ENCODE measurements at places on chromosomes 5 and 9.
A peak's percentile ranks its signal among the peaks of the same experiment; 100 is the strongest.

DNA sequence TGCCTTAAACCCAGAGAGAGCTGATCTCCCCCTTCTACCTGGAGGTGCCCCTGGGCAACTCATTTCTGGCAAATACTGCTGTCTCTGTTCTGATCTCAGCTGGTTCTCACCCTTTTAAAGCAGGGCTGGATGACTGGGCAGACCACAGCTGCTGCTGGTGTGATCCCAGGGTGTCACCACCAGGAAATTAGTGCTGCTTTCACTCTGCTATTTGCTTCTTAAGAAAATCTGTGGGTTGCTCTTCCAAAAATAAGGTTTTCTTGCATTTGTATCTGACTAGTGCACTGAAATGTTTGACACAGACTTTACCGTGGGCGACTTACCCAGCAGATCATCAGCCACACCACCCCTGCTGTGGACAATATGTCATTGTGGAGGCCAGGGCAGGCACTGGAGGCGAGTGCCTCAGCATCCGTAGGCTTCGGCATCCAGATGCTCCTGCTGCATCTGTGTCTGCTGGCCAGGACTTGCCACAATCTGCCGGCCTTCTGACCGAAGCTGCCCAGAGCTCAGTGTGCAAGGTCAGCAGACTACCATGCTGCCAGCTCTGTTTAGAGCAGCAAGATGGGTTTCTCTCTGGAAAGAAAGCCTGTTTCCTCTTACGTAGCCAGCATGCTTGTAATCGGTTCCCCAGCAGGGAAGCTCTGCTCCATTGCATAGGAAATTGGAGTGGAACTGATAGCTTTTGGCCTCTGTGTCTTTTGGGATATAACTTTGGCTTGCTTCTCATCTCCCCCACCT is 13.6 kb downstream of the ARHGAP26 start:
- peak; percentile 22 for DNase-seq

GRCh38 chr9:100219347-100219746 is 120.3 kb downstream of the INVS start:
- no peak for DNase-seq

DNA sequence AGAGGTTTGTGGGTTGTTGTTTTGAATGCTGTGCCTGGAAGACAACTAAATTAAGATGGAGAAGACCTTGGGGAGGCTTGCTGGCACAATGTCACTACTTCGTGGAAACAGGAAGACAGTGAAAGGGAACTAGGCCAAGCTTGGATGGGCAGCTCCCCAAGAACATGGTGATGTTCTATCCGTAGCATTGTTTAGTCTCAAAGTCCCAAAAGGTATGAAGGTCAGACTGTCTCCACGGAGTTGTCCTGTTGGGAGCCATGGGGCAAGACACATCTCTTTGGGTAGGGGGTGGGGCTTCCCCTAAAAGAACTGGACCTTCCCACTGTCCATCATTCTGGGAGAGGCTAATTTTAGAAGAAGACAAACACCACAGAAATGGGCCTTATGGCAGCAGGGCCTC is 140.5 kb downstream of the ENTREP1 start:
- DNase-seq = no peak

DNA sequence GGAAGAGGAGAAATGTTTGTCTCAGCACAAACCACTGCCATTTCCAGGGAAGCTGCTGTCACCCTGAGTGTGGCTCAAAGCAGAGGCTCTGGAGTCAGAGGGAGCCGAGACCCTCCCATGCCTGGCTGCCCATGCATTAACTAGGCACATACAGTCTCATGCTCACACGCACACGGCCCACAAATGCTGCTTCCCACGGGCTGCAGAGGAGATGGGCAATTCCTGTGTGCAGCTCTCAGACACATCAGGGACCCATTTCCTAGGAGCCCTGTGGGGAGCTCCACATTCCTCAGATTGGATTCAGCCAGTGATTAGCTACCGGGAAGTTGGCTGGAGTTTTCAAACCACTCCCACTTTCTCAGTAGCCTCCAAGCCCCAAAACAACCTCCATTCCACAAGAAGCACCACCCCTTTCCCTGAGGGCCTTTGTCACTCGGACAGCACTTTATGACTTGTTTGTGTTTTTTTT is 9.1 kb upstream of the PTGES start:
- DNase-seq = peak; percentile 51

- no peak for DNase-seq
Observed at GRCh38 chr5:81156732-81157131, 76.4 kb upstream of the CKMT2 start.

DNA sequence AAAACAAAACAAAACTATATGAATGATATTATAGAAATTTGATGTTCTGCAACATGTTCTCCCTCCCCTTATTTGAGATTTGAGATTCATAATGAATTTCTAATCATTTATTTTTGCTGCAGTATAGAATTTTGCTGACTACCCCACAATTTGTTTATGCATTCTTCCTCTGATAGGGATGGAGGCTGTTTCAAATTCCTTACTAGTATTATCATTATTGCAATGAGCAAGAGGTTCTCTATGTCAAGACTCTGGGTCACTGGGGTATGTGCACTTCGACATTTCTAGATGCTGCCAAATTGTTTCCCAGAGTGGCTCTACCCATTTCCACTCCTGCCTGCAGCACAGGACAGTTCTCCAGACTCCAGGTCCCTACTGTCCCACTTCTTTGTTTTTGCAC is 54.9 kb upstream of the DAB2IP start:
- no peak for DNase-seq

DNA sequence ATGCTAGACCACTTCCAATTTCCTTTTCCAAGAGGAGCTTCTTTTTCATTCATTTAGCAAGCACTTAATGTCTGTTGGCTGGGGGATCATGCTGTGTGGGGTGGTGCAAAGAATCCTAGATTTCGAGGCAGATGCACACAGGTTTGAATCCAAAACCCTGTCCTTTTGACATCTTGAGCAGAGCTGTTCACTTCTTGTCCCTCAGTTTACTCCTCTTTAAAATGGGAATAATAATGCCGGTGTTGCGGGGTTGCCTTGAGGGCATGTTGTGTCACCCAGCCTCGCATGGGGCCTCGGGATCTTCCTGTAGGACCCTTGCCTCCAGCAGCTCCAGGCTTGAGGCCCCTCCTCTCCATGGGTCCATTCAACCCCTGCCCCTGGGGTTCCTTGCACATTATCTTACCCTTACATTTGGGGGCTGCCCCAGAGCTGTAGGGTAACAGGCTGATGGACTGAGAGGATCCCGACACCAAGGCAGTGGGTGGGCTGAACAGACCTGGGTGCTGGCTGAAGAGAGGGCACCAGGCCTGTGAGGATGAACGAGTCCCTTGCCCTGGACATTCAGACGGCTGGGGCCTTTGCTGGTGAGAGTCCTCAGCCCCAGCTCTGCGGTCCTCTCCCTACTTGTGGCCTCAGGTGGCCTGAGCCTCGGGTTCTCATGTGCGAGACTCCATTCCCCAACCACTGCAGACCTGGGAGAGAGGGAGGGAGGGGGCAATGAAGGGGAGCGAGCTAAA is 145.8 kb downstream of the BARX1 start:
- no peak for DNase-seq

DNA sequence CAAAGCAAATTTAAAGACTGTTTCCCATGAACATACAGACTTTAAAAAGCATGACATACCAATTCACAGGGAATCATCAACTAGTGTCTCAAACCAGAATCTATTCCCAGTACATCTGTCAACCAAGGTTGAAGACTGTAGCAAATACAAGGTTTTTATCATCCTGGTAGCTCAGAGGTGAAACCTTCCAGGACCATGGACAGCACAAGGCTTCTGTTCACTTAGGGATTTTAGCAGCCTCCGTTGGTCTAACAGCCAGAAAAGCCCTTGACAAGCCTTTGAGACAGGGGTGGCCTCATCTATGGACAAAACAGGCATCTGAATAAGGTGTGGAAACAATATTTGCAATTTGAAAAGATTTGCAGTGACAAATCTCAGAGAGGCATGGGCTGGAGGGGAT is 119.0 kb downstream of the TRIM32 start:
- no peak for DNase-seq

DNA sequence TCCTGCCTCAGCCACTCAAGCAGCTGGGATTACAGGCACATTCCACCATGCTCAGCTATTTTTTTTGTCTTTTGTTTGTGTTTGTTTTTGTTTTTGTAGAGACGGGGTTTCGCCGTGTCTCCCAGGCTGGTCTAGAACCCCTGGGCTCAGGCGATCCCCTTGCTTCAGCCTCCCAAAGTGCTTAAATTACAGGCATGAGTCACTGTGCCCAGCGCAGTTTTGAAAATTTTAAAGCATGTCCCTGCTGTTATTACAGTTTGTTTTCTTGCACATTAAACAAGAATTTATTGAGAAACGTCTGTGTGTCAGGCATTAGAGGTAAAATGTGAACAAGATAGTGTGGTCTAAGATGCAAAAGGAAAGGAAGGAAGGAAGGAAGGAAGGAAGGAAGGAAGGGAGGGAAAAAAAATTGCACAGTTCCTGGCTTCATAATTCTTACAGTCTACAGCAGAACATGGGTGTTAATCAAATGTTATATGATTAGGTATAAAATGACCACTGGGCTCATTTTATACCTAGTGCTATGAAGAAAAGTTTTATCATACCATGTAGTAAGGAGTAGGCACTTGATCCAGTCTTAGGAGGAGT is 205.4 kb downstream of the SNX18 start:
- no peak for DNase-seq

DNA sequence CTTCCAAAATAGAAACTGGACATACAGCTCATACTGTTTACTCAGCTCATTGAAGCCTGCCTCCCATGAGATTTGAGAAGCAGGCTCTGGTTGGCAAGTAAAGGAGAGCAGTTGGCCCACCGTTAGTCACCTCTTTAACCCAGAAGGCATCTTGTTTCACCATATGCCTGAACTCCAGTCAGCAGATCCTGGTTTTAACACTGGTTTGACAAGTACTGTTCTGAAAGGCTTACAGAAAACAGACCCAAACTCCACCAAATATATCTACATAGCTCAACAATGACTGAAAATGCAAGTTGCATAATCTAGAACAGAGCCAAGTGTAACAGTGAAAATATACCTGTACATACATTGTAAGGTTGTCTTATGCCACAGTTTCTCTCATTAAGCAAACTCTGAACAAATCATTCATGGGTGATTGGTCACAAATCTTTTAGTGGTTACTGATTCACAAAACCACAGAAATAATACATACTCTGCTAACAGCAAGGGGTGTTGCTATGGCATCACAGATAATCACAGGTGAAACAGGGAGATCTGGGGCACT is 198.8 kb downstream of the BNC2 start:
- no peak for DNase-seq

GRCh38 chr9:93116072-93116961 is 17.7 kb downstream of the NINJ1 start:
- no peak for DNase-seq
